Activated naive CD4-positive, alpha-beta T cell treated with anti-CD3 and anti-CD28 coated beads, Interleukin-2, amount 10 ng/mL, durations not matched to agents 5 hours and 36 hours (primary cell): ENCODE measurements at places on chromosomes 6 and 20. TPM values are rescaled to one million over a fixed set of nuclear protein-coding genes. Genes with fewer than 3 reads are reported as not detected.

Gene GRM1
- not detected for total RNA-seq

Gene ELOVL2
- not detected for total RNA-seq

Gene UQCC2
- 62.1 TPM for total RNA-seq

Gene TTLL9
- not detected for total RNA-seq

Gene PRPH2
- total RNA-seq, result not detected

Gene ZNF831
- 10.8 TPM for total RNA-seq

Gene ZBTB12
- 2.4 TPM for total RNA-seq
